NK-92 treated with Interleukin-12 subunit alpha and Interleukin-12 subunit beta, amount 100 ng/mL, for 24 hours (cell line): ENCODE measurements at places on chromosomes 3 and 15.

- no peak for DNase-seq
These were observed 24.2 kb downstream of the MITF start for GRCh38 chr3:69763458-69763857.

GRCh38 chr15:44836094-44836493, 99.8 kb downstream of the TRIM69 start:
- no peak for DNase-seq

- DNase-seq: no peak
These were observed 215.3 kb upstream of the RARB start for GRCh38 chr3:25212736-25213135.

DNA sequence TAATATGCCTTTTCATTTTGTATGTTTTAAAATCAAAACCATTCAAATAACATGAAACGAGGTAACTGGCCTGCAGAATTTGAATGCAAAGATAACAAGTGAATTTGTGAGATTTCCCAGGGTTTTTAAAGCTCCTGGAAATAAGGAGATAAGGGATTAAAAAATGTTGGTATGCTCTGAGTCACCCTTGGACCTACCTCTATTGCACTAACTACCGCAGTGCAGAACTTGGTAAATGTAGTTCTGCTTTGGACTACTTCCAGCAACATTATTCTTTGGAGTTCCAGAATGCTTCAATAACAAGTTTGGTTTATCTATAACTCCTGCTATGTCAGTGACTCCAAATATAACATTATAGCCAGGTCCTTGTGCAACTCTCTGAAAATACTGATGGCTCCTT, 201.7 kb downstream of the GAP43 start:
- DNase-seq: no peak

- DNase-seq: no peak
These were observed 11.3 kb upstream of the ZCWPW2 start for GRCh38 chr3:28337230-28337629.

DNA sequence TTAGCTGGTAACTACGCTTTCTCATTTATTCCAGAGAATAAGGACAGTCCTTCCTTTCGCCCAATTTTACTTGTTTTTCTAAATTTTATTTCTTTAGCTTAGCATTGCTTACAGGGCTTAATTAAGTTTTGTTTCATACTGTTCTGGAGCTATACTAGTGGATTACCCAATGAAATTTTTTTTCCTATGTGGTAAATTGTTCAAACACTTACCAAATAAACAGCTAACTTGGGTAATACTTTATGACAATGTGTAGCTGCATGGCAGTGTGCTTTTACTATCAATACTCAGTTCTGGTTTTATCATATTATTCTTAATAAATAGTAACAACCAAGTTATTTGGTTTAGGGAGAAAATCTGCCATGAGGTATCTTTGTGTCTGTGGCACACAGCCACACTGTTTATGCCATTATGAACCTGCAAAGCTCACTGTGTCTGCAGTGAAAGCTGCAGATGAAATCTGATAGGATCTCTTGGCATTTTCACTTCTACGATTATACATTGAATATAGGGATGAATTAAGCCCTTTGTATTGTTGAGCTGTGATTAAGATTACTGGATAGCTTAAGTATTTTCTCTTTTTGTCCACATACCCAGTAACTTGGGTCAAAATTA, 37.2 kb downstream of the UBE2E2 start:
- DNase-seq: no peak

GRCh38 chr3:183226333-183226890, 26.6 kb upstream of the B3GNT5 start:
- DNase-seq: no peak

- DNase-seq: no peak
These were observed 127.9 kb downstream of the SLC25A26 start for GRCh38 chr3:66348704-66349103.

DNA sequence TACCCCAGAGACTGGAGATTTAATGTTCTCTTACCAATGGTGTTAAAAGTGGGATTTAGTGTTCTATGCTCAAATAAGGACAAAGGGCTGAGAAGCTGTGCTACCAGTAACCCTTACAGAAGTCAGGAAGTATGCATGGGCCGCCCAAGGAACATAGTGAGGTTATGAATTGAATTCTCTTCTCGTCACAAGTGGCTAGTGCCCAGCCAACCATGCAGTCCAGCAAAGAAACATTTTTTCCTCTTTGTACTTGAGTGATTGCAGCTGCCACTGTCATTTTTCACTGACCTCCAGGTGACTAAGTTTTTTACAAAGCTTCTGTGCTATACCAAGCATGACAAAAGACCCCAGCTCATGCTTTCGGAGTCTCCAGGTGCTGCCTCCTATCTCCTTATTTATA, 110.6 kb upstream of the DCBLD2 start:
- no peak for DNase-seq

DNA sequence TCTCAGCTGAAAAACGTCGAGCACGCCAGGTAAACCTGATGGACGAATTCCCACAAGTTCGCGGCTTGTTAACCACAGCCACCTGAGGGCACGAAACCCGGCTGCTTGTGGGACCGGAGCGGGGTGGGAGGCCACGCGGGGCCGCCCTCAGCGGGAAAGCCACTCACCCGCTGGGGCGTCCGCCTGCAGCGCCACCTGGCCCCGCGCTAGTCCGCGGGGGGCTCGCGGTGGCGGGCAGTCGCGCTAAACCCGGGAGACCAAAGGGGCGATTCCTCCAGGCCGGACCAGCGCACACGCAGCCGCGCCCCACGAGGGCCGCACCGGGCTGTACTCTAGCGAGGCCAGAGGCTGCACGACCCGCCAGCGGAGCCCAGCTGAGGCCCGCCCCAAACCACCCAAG, 15.7 kb upstream of the CFAP161 start:
- no peak for DNase-seq

DNA sequence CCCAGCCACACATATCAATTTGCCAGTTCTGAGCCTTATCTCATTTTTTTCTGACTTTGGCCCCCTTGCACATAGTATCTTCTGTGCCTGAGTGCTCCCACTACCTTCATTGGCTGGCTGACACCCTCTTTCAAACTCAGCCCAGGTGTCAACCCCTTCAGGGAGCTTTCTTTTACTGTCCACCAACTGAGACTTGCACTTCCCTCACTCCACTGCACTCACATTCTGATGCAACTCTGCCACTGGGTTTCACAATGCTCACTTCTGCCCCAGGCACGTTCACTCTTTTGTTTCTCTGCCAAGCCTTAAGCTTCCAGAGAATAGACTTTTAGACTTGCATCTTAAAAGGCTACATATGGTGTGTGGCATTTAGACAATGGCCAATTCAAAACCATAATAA, 101.5 kb upstream of the CBLB start:
- no peak for DNase-seq

DNA sequence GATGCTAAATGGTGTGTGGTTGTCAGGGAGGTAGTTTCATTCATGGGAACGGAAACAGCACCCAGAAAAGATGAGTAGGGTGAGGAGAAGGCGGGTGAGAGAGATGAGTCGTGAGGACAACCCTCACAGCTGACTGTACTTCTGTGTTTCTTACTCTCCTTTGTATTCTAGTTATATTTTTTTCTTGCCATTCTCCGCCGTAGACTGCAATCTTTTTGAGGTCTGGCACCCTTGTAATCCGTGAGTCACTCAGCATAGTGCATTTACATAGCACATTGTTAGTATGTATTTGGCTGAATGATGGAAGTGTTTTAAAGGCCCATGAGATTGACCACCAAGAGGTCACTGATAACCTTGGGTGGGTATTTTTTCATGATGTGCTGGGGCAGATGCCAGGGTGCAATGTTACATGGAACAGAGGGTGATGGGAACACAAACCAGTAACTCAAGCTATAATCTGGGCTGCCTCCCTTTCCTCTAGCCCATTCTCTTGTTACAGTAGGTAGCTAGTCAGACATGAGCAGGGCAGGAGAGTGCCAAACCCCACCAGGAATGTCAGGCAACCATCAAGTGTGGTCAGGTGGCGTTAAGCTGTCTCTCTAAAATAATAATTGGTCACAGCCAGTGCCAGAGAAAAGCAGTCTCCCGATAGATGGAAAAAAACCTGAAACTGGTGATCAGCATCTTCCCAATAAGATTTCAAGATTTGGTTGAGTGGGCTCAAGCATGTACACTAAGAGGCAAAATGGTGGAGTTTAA, 18.8 kb upstream of the DGKG start:
- no peak for DNase-seq

- no peak for DNase-seq
These were observed 104.0 kb downstream of the CYP19A1 start for GRCh38 chr15:51234176-51234927.

DNA sequence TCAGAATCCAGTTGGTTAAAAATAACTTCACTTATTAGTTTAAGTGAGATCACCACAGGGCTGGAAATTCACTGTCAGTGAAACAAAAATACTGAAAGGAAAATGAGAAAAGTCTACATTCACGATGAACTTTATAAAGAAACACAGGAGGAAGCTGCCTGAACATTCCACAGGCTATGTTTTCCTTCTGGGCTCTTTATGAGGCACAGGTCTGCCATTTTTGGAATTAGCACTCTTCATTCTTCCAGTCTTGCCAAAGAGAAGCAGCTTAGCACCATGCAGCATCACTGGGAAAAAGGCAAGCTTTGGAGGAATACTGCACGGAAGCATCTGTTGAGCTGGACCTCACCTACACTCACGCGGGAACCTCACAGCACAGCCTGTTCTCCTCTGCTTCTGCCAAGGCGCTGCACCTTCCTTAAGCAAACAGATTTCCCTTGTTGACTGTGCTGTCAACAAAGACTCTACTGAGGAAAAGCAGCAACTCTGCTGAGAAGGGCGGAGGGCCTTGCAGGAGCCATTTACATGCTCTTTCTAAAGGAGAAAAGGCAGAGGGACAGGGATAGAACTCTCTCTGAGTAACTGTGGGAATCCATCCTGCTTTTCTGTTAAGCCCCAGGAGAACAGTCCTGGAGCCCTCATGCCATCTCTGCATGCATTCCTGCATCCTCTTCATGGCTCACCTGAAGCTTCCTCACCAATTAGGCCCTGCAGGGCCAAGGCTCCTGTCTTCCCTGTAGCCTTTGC, 15.7 kb downstream of the SUSD5 start:
- DNase-seq: no peak

DNA sequence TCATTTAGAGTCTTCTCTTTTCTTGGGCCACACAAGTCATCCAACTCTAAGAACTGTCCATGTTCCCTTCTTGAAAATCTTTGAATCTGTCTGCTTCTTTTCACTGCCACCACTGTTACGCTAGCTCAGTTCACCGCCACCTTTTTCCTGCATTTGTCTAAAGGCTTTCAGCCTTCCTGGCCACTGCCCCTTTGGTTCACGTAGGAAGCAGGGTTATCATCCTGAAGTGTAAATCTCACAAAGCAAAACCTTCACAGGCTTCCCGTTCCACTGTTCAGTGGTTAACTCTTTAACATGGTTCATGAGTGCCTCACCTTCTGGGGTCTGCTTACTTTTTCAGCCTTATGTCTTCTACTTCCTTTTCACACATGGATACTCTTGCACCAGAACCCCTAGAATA, 26.3 kb upstream of the CCDC39 start:
- no peak for DNase-seq

- no peak for DNase-seq
These were observed 505.7 kb upstream of the ADAMTS9 start for GRCh38 chr3:65193531-65193930.

DNA sequence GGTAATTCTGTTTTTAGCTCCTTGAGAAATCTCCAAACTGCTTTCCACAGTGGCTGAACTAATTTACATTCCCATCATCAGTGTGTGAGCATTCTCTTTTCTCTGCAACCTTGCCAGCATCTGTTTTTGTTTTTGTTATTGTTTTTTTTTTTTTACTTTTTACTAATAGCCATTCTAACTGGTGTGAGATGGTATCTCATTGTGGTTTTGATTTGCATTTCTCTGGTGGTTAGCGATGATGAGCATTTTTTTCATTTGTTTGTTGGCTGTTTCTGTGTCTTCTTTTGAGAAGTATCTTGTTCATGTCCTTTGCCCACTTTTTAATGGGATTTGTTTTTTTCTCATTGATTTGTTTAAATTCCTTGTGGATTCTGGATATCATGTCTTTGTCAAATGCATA, 129.7 kb upstream of the ABHD17C start:
- DNase-seq: no peak

DNA sequence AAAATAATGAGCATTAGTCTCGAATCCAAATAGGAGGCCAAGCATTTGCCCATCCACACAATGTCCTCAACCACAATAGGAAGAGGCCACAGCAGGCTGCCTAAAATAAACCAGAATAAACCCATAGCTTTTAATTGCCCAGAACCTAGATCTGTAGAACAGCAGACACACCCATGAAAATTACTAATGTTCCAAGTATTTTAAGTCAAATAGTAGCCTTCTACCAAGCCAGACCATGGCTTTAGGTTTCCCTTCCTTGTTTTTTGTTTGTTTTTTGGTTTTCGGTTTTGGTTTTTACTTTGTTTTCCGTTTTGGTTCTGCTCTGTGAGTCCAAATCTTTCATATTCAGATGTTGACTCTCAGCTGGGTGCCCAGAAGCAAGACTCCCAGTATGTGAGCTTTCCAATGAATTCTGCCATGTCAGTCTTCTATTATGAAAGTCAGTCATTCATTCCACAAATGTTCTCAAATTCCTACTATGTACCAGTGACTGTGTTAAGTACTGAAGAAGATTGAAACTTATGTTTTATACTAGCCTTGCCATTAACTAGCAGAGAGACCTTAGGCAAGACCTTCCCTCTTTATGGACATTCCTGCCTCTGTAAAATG, 57.8 kb upstream of the BOC start:
- no peak for DNase-seq

DNA sequence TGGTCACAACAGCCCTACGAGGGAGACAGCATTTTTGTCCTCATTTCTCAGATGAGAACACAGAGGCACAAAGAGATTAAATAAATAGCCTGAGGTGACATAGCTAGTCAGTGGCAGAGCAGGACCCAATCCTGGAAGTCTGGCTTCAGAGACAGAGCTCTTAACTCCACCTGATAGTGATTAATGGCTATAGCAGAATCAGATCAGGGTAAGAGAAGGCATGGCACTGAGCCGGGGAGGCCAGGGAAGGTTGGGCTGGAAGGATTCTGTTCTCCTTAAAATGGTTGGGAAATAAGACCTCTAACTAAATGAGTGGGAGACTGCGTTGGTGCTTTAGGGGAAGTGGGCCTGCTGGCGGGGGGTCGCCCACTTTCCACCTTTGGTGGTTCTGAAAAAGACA, 104.5 kb downstream of the VGLL4 start:
- no peak for DNase-seq

DNA sequence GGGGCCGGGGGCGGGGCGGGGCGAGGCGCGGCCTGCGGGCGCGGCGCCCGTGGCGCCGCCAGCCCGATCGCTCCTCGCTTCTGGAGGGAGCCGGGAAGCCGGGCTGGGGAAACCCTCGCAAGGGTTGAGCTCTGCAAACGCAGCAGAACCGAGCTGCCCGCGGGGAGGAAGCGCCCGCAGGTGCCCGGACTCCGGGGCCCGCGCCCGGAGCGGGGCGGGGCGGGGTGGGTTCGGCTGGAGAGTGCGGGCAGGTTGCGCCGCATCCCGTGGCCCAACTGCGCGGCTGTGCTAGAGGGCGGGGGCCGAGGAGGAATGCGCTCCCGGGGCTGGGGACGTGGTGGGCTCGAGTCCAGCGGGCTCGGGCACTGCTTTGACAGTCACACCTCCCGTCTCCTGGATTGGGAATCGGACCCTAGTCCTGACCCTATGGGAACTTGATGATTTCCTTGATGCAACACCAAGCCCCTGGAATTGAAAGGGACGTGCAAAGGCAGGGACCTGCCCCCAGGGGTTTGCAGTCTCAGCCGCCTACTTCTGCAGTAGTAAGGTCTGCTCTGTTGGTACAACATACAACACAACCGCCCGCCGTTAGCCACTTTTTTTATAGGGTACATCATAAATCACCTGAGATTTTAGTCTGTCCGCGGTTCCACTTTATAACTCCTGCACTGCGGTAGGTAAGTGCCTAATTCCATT, 34.3 kb downstream of the ZBTB38 start:
- peak; percentile 49 for DNase-seq

- DNase-seq: no peak
These were observed 190.3 kb downstream of the OPA1 start for GRCh38 chr3:193783166-193783896.
